ENCODE measurements at places on chromosomes 7 and 10. TPM values are rescaled to one million over a fixed set of nuclear protein-coding genes. Genes with fewer than 3 reads are reported as not detected.

- H3K27me3 ChIP-seq: peaks cover 3% of the 10 kb centered on the region
- no peak overlapping the region for H3K27ac ChIP-seq
- H3K4me3 ChIP-seq: no peak overlapping the region
Observed at GRCh38 chr10:113322843-113323242, 230.0 kb upstream of the HABP2 start.

DNA sequence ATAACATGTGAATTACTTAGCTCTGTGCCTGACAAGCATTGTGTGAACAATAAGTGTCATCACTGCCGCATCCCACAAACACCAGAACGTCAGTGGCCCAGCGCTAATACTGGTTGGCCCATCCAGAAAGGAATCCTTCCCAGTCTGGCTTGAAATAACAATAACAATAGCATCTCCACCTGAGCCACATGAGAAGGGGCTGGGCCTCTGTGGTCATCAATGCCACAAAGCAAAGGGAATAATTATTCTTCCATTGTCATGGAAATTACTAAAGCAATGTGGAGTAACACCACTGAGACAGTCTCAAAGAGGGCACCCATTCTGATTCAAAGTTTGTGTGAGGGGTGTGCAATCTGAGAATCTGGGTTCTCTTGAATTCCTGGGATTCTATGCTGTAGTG, 105.7 kb upstream of the INHBA start:
- H3K36me3 ChIP-seq: no peaks in the 10 kb centered on the region
- peaks cover 6% of the 10 kb centered on the region for H3K4me1 ChIP-seq
- no peak overlapping the region for H3K4me3 ChIP-seq
- H3K27ac ChIP-seq: no peak overlapping the region

DNA sequence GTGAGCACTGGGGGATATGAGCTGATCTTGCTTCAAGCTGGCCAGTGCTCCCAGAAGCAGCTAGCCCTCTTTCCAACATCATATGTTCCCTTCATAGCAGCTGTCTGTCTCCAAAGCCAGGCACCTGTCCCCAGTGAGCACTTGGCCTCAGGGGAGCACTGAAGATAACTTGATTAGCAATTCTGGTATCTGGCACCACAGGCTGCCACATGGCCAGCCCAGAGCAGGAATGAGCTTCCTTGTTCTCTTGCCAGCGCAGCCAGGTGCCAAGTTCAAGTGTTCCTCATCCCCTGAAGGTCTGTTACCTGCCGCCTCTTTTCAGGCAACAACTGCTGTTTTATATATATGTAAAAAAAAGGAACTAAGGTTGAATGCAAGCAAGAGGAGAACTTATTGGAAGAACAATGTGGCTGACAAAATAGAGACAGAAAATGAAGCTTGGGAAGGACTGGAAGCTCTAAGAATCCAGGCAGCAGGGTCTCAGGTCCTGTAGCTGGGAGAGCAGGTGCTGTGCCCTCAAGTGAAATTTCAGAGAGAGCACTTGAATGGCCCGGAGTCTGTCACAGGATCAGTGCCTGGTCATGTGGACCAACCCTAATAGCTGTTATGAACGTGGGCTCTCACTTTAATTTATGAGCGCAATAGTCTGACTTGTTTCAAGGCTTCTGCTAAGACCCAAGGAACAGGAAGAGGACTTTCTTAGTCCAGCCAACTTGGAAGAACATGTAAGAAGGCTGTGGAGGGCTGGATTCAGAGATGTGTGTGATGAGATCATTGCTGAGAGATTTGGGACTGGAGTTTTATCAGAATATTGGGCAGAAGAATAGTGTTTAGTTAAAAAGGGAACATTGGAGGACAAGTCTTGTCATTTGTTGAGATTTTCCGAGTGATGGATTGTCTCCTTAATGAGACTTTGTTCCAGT, 267.2 kb downstream of the GLRX3 start:
- no peak for DNase-seq
- H3K27ac ChIP-seq: no peak overlapping the region
- no peaks in the 10 kb centered on the region for H3K4me1 ChIP-seq
- H3K36me3 ChIP-seq: no peaks in the 10 kb centered on the region
- no peaks in the 10 kb centered on the region for H3K27me3 ChIP-seq
- no peak overlapping the region for H3K4me3 ChIP-seq

DNA sequence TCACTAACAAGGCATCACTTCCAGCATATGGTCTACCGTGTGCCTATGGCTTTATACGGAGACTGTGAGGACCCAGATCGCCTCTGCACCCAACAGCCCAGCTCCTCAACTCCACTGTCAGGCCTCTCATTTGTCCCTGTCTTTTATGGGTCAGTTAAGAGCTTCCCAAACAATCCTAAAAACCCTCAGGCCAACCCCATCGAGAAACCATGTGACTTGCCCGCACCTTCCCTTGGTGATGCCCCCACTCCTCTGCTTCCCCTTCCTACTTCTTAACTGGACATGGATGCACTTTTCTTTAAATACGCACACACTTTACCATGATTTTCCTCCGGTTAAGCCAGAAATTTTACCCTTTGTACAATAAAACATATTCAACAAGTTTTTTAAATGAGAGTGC, 46.8 kb downstream of the BAIAP2L1 start:
- H3K27ac ChIP-seq: no peak overlapping the region
- DNase-seq: no peak
- no peaks in the 10 kb centered on the region for H3K36me3 ChIP-seq

GRCh38 chr7:150855476-150856302, 3.4 kb downstream of the AOC1 start:
- H3K27me3 ChIP-seq: peaks cover 12% of the 10 kb centered on the region
- no peak overlapping the region for H3K27ac ChIP-seq
- no peak overlapping the region for H3K4me3 ChIP-seq
- H3K4me1 ChIP-seq: peaks cover 10% of the 10 kb centered on the region
- peak; percentile 6 for DNase-seq

- H3K36me3 ChIP-seq: no peaks in the 10 kb centered on the region
- H3K4me1 ChIP-seq: no peaks in the 10 kb centered on the region
- peaks cover under 1% of the 10 kb centered on the region for H3K27me3 ChIP-seq
- no peak overlapping the region for H3K27ac ChIP-seq
- DNase-seq: no peak
Observed at GRCh38 chr7:139321071-139321745, 19.9 kb upstream of the FMC1 start.

DNA sequence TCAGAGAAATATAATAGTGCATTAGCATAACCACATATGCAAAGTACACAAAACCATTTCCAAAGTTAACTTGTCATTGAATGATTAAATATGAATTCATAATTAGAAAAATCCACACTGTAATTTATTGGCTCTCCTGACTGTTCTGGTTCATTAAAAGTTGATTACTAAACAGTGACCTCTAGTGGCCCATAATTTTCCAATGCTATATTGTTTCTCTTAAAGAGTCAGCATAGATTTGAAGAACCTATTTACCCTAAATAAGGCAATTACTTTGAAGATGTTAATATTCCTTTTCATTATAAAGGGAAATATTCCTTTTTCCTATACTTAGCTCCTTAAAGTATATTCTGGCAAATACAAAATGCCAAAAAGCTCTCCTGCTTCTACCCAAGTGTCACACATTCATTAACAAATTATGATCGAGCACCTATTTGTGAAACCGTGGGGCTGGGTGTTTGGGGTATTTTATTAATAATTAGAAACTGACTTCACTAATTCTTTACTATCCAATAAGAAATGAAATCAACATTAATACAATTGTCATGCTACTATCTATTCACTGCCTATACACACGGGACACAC, 86.2 kb downstream of the HIBADH start:
- no peak for DNase-seq
- no peak overlapping the region for H3K4me3 ChIP-seq
- H3K36me3 ChIP-seq: no peaks in the 10 kb centered on the region
- no peak overlapping the region for H3K27ac ChIP-seq
- no peaks in the 10 kb centered on the region for H3K4me1 ChIP-seq

Gene MET
- total RNA-seq: not detected

Gene AGAP3
- total RNA-seq: 12.6 TPM

GRCh38 chr7:22629056-22629455, 97.9 kb upstream of the IL6 start:
- H3K27me3 ChIP-seq: peaks cover 52% of the 10 kb centered on the region
- no peaks in the 10 kb centered on the region for H3K36me3 ChIP-seq
- no peak for DNase-seq
- H3K4me3 ChIP-seq: no peak overlapping the region
- no peak overlapping the region for H3K27ac ChIP-seq

Gene HYAL4
- total RNA-seq: not detected

Gene PSD
- 1.6 TPM for total RNA-seq

- peaks cover 94% of the 10 kb centered on the region for H3K36me3 ChIP-seq
- peak overlapping the region; percentile 84 for H3K27ac ChIP-seq
- peaks cover 97% of the 10 kb centered on the region for H3K4me1 ChIP-seq
- DNase-seq: peak; percentile 46
- no peaks in the 10 kb centered on the region for H3K27me3 ChIP-seq
- H3K4me3 ChIP-seq: peak overlapping the region; percentile 65
Observed at GRCh38 chr10:11208908-11209829, 191.5 kb downstream of the CELF2 start.

Gene AOAH
- total RNA-seq: 17.7 TPM

GRCh38 chr10:76088980-76089379, 657.6 kb downstream of the LRMDA start:
- no peak for DNase-seq
- no peaks in the 10 kb centered on the region for H3K36me3 ChIP-seq
- no peak overlapping the region for H3K4me3 ChIP-seq
- no peaks in the 10 kb centered on the region for H3K4me1 ChIP-seq

DNA sequence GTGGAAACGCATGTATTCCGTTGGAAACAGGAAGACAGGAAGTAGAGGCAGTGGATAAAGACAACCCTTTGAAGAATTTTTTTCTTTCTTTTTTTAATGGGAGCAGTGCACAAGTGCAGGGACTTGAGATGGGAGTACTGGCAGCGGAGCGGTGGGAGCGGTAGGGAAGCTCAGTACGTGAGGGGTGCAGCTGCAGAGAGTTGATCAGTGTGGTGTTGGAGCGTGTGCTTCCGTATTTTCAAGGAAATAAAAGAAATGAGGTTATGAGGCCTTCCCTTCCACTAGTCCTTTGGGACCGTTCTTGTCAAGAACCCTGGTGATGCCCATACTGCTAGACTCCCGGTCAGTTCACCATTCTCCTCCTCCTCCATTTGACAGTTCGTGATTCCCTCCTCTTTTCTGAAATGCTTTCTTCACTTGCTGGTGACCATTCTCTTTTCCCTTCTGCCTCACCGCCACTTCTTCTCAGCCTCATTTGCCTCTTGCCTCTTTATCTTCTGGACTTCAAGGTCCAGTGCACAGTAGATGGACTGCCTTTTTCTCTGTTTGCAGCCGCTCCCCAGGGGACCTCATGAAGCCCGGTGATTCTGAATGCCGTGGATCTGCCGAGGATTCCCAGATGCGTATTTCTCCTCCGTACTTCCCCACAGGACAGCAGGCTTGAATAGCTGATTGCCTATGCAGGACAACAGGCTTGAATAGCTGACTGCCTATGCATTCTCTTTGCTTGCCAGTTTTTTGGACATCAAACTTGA, 39.1 kb upstream of the TMEM236 start:
- H3K36me3 ChIP-seq: peaks cover 54% of the 10 kb centered on the region
- no peak for DNase-seq
- H3K4me3 ChIP-seq: no peak overlapping the region

Gene SMIM30
- 24.6 TPM for total RNA-seq

DNA sequence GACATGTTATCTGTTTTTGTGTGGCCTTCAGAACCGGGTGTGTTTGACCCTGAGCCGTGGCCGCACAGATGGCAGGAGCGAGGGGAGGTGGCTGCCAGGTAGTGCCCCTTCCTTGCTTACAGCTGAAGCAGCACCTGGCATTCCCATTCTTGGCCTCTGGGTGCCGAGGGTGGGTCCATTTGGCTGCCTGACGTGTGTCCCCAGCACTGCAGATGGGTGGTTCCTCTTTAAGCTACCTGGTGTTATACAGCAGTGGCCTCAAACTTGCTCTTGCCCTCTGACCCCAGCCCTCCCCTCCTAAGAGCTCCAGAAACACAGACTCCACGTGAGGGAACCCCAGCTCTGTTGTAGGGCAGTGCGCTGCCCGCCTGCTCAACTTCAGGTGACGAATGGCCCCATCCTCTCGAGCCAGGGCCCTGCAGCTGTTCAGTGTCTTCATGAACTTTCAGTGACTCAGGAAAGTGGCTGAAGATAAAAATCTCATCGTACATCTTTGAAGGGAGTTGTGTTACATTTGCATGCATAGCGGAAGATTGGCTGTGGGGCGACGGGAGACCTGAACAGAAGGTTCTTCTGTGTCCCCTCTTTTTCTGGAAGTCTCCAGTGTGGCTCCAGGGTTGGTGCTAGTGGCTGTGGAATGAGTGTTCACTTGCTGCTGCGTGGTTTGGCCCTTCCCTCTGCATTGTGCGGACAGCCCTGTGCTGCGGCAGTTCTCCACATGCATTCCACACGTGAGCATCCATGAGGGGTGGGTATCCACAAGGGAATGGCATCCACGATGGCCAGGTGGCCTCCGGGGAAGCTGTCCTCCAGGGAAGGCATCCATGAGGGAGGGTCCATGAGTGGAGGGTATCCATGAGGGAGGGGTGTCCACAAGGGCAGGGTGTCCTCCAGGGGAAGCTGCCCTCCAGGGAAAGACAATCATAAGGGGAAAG, 91.6 kb downstream of the INPP5A start:
- H3K4me3 ChIP-seq: no peak overlapping the region
- peaks cover 3% of the 10 kb centered on the region for H3K27me3 ChIP-seq
- H3K4me1 ChIP-seq: peaks cover 11% of the 10 kb centered on the region

- no peak for DNase-seq
- H3K27ac ChIP-seq: peak overlapping the region; percentile 94
- H3K27me3 ChIP-seq: no peaks in the 10 kb centered on the region
- peaks cover 34% of the 10 kb centered on the region for H3K36me3 ChIP-seq
Observed at GRCh38 chr7:130393101-130393561, 12.8 kb downstream of the CPA1 start.

- H3K4me3 ChIP-seq: no peak overlapping the region
- H3K36me3 ChIP-seq: no peaks in the 10 kb centered on the region
- peaks cover 5% of the 10 kb centered on the region for H3K27me3 ChIP-seq
- peaks cover 2% of the 10 kb centered on the region for H3K4me1 ChIP-seq
Observed at GRCh38 chr7:24108906-24109376, 175.0 kb upstream of the NPY start.

DNA sequence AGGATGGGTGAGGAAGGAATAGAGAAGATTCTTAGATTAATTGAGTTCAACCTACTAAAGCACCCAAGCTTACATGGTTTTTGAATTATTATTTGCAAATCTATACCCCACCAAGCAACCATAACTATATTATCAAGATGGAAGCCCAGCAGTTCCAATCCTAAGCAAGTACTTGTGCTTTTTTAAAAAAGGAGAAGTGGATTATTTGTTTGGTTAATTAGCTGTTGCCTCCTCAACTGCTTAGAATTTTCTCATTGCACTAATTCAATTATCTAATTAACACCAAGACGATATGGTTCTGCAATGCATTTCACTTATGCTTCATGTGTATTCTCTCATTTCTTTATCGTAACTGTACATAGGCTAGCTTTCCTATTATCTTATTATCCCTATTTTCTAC, 27.3 kb upstream of the WIPF3 start:
- no peak overlapping the region for H3K4me3 ChIP-seq
- peaks cover 17% of the 10 kb centered on the region for H3K27me3 ChIP-seq
- no peaks in the 10 kb centered on the region for H3K4me1 ChIP-seq
- H3K36me3 ChIP-seq: no peaks in the 10 kb centered on the region
- no peak overlapping the region for H3K27ac ChIP-seq

- no peaks in the 10 kb centered on the region for H3K36me3 ChIP-seq
- no peak for DNase-seq
- peaks cover 2% of the 10 kb centered on the region for H3K4me1 ChIP-seq
- no peak overlapping the region for H3K27ac ChIP-seq
- H3K4me3 ChIP-seq: no peak overlapping the region
- peaks cover 8% of the 10 kb centered on the region for H3K27me3 ChIP-seq
Observed at GRCh38 chr10:97919012-97919411, 69.4 kb downstream of the GOLGA7B start.

- no peak overlapping the region for H3K4me3 ChIP-seq
- H3K27ac ChIP-seq: no peak overlapping the region
- H3K4me1 ChIP-seq: no peaks in the 10 kb centered on the region
Observed at GRCh38 chr7:141915565-141915964, 634 bp upstream of the OR9A4 start.
